ENCODE measurements at places on chromosomes 12 and 14.

GRCh38 chr12:120849765-120850164 lies 54.4 kb downstream of the SPPL3 start:
- H3K4me3 ChIP-seq = no peak overlapping the region
- H3K4me1 ChIP-seq = peaks cover 4% of the 10 kb centered on the region
- H3K27me3 ChIP-seq = no peaks in the 10 kb centered on the region
- H3K27ac ChIP-seq = no peak overlapping the region
- H3K36me3 ChIP-seq = no peaks in the 10 kb centered on the region
- no peak for DNase-seq

GRCh38 chr12:111943929-111944328 lies 69.0 kb downstream of the TMEM116 start:
- H3K4me1 ChIP-seq = no peaks in the 10 kb centered on the region
- no peak overlapping the region for H3K4me3 ChIP-seq
- H3K36me3 ChIP-seq = no peaks in the 10 kb centered on the region
- DNase-seq = no peak

- no peaks in the 10 kb centered on the region for H3K4me1 ChIP-seq
- H3K4me3 ChIP-seq = no peak overlapping the region
- DNase-seq = no peak
- H3K27me3 ChIP-seq = no peaks in the 10 kb centered on the region
Observed at GRCh38 chr14:91186515-91187066, 57.9 kb downstream of the GPR68 start.

- peaks cover 18% of the 10 kb centered on the region for H3K4me1 ChIP-seq
- H3K36me3 ChIP-seq = no peaks in the 10 kb centered on the region
- DNase-seq = no peak
- no peaks in the 10 kb centered on the region for H3K27me3 ChIP-seq
- H3K4me3 ChIP-seq = no peak overlapping the region
Observed at GRCh38 chr14:101732118-101732517, 29.4 kb upstream of the PPP2R5C start.

GRCh38 chr14:24892497-24893051 lies 157.4 kb downstream of the STXBP6 start:
- H3K27me3 ChIP-seq = no peaks in the 10 kb centered on the region
- H3K27ac ChIP-seq = no peak overlapping the region
- DNase-seq = no peak
- H3K36me3 ChIP-seq = no peaks in the 10 kb centered on the region
- H3K4me3 ChIP-seq = no peak overlapping the region

- no peaks in the 10 kb centered on the region for H3K36me3 ChIP-seq
- H3K27ac ChIP-seq = no peak overlapping the region
- DNase-seq = no peak
Observed at GRCh38 chr12:114895081-114895480, 211.1 kb upstream of the TBX3 start.

- H3K27me3 ChIP-seq = no peaks in the 10 kb centered on the region
- no peak for DNase-seq
- no peak overlapping the region for H3K27ac ChIP-seq
- H3K4me3 ChIP-seq = no peak overlapping the region
- no peaks in the 10 kb centered on the region for H3K36me3 ChIP-seq
Observed at GRCh38 chr14:81890020-81890419, 356.4 kb upstream of the SEL1L start.

- DNase-seq = no peak
- peaks cover 6% of the 10 kb centered on the region for H3K4me1 ChIP-seq
- H3K4me3 ChIP-seq = no peak overlapping the region
- H3K36me3 ChIP-seq = no peaks in the 10 kb centered on the region
- H3K27me3 ChIP-seq = peaks cover 34% of the 10 kb centered on the region
Observed at GRCh38 chr14:23355871-23356435, 3.3 kb upstream of the SLC22A17 start.

GRCh38 chr12:109994401-109995175 lies 1.6 kb downstream of the GIT2 start:
- H3K27ac ChIP-seq = peak overlapping the region; percentile 83
- H3K4me3 ChIP-seq = peak overlapping the region; percentile 84
- H3K27me3 ChIP-seq = no peaks in the 10 kb centered on the region
- H3K36me3 ChIP-seq = peaks cover 10% of the 10 kb centered on the region
- no peak for DNase-seq

GRCh38 chr14:36509069-36509917 lies 10.7 kb downstream of the NKX2-1 start:
- H3K27me3 ChIP-seq = peaks cover 98% of the 10 kb centered on the region
- H3K4me1 ChIP-seq = peaks cover 11% of the 10 kb centered on the region
- H3K27ac ChIP-seq = no peak overlapping the region

GRCh38 chr12:69329669-69330428 lies 18.3 kb upstream of the LYZ start:
- H3K4me1 ChIP-seq = peaks cover 8% of the 10 kb centered on the region
- no peak for DNase-seq
- H3K4me3 ChIP-seq = peak overlapping the region; percentile 59
- no peaks in the 10 kb centered on the region for H3K27me3 ChIP-seq
- peak overlapping the region; percentile 91 for H3K27ac ChIP-seq
- H3K36me3 ChIP-seq = no peaks in the 10 kb centered on the region

DNA sequence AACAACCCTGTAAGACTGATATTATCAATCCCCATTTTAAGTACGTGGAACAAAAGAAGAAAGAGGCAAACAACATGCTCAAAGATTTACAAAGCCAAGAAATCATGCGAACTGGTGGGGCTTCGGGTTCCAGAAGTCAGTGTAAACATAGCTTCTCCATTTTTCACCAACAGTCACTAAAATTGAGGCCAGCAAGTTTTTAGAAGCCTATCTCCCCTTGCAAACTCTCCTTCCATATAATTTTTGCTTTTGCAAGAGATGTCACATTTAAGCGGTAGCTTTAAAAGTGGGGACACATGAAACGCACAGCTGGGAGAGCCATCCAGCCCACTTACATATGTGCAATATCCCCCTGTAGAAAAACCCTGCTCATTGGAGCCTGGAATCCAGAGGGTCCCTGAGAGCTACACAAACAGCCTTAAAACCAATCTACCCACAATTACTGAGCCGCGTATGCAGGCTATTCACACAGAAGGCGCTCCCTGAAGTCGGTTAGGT lies 797 bp downstream of the SLC11A2 start:
- H3K4me3 ChIP-seq = peak overlapping the region; percentile 64
- DNase-seq = no peak
- no peaks in the 10 kb centered on the region for H3K36me3 ChIP-seq
- H3K27me3 ChIP-seq = no peaks in the 10 kb centered on the region
- H3K4me1 ChIP-seq = peaks cover 27% of the 10 kb centered on the region
- peak overlapping the region; percentile 95 for H3K27ac ChIP-seq

DNA sequence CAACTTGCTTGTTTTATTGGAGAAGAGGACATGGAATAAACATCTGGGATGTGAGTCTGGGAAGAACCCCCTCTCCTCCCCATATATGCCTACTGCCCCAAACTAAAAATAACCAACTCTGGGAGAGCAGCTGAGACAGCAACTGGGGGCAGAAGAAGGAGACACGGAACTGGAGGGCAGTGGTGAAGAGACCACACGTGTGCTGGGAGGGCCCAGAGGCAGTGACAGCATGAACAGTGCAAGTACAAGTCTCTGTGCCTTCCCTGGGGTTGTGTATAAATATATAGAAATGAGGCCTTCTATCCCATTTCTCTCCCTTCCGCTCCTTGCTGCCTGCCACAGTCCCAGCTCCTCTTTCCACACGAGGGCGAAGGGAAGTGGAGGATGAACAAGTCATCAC lies 4.0 kb upstream of the KRT73 start:
- no peaks in the 10 kb centered on the region for H3K27me3 ChIP-seq
- H3K27ac ChIP-seq = no peak overlapping the region
- DNase-seq = no peak
- no peaks in the 10 kb centered on the region for H3K4me1 ChIP-seq

- H3K4me1 ChIP-seq = peaks cover 4% of the 10 kb centered on the region
- H3K4me3 ChIP-seq = no peak overlapping the region
- H3K27me3 ChIP-seq = no peaks in the 10 kb centered on the region
- no peak overlapping the region for H3K27ac ChIP-seq
- no peak for DNase-seq
Observed at GRCh38 chr12:31205054-31205453, 120.9 kb downstream of the SINHCAF start.

DNA sequence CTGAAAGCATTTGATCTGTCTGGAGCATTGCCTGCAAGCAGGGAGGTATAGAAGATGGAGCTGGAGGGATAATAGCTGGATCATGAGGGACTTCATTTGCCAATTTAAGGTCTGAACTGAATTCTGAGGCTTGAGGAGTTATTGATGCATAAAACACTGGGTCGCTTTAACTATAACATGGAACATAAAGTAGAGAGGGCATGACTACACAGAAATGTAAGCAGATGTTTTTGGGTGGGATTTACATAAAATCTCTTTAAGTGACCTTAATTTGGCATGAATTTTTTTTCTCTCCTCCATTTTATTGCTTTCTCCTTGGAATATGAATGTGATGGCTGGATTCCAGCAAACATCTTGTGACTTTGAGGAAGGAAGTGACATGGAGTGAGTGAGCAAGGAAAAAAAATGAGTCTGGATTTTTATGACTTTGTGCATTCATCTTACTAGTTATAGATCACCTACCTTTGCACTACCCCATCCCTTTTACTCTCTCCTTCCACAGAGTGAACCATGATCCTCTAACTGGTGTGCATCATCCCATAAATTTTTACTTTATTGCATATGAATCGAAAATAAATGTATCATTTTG lies 356.0 kb downstream of the DUSP6 start:
- no peaks in the 10 kb centered on the region for H3K4me1 ChIP-seq
- H3K4me3 ChIP-seq = no peak overlapping the region
- H3K27ac ChIP-seq = no peak overlapping the region
- DNase-seq = no peak

DNA sequence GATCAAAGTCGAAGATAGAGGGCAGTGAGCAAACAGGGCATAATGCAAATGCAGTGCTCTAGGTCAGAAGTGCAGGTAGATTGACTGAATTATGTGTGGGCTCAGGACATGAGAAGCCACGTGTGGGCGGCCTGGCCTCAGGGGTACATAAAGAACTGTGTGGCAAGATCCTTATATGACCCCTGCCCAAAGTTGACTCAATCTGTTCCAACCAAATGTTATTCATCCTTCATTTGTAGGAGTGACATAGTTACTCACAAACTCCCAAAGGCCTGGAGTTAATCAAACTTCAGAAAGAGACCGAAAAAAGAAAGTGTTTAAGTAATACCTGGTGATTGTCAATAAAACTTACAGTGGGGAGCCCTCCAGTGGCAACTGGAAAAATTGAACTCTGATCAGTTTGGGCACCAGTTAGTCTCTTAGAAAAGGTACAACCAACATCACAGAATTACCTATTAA lies 150.4 kb upstream of the FAR2 start:
- no peak for DNase-seq
- no peak overlapping the region for H3K27ac ChIP-seq
- no peaks in the 10 kb centered on the region for H3K4me1 ChIP-seq
- no peak overlapping the region for H3K4me3 ChIP-seq

DNA sequence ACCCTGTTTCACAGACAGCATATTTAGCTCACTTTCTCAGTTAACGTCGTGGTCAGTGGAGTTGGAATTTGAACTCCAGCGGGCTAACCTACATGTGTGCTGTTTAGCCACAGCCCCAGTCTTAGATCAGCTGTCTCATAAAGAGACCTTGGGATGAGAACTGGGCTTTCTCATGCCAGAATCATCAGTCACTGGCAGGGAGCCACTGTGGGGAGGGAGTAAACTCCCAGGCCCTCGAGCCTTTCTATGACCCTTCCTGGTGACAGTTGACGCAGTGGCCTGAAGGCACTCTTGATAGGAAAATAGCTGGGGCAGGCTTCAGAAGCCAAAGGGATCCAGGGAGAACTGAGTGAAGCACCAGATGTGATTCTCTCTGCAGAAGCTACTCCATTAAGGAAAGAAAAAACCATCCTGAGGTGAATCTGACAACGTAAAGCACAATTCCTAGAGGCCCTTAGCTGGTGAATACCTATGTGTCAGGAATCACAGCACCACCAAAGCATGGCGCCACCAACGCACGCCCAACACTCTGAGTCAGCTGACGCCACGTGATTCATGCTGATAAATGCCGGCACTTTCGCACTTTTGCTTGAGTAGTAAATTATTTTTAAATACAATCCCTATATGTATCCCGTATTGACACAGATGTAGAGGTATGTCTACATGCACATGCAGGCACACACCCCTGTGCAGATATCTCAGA lies 279.6 kb upstream of the TMEM132C start:
- no peaks in the 10 kb centered on the region for H3K36me3 ChIP-seq
- H3K27ac ChIP-seq = no peak overlapping the region
- no peak for DNase-seq
- H3K27me3 ChIP-seq = no peaks in the 10 kb centered on the region
- H3K4me1 ChIP-seq = no peaks in the 10 kb centered on the region
- no peak overlapping the region for H3K4me3 ChIP-seq

- no peak overlapping the region for H3K4me3 ChIP-seq
- H3K36me3 ChIP-seq = no peaks in the 10 kb centered on the region
- H3K27ac ChIP-seq = no peak overlapping the region
Observed at GRCh38 chr12:13135371-13136178, 32.1 kb upstream of the GSG1 start.

- no peak for DNase-seq
- no peak overlapping the region for H3K4me3 ChIP-seq
- H3K36me3 ChIP-seq = no peaks in the 10 kb centered on the region
- peaks cover 33% of the 10 kb centered on the region for H3K27me3 ChIP-seq
Observed at GRCh38 chr14:105536691-105537579, 10.6 kb downstream of the TMEM121 start.

DNA sequence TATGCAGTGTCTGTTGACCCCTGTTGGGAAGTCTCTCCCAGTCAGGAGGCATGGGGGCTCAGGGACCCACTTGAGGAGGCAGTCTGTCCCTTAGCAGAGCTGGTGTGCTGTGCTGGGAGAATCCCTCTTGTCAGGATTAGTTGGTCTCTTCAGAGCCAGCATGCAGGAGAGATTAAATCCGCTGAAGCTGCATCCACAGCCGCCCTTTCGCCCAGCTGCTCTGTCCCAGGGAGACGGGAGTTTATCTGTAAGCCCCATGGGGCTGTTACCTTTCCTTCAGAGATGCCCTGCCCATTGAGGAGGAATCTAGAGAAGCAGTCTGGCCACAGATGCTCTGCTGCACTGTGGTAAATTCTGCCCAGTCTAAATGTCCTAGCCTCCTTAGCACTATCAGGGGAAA lies 13.1 kb upstream of the KLRC1 start:
- no peak overlapping the region for H3K4me3 ChIP-seq
- no peaks in the 10 kb centered on the region for H3K27me3 ChIP-seq
- H3K27ac ChIP-seq = no peak overlapping the region
- no peaks in the 10 kb centered on the region for H3K4me1 ChIP-seq

DNA sequence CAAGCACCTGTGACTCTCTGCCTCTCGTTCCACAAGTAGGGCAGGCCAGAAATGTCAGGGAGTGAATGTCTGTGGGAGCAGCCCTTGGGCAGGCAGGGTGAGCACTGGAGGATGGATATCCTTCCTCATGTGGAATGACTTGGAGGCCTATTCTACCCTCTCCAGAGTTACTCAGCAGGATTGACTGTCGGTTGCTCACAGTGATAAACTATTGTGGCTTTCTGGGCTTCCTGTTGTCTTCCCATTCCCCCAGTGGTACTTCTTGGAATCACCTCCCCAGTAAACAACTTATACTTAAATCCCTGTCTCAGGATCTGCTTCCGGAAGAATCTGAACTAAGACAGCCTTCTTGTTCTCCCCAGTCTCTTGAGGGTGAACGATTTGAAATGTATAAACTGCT lies 79.6 kb upstream of the MANSC4 start:
- H3K27me3 ChIP-seq = no peaks in the 10 kb centered on the region
- no peak overlapping the region for H3K4me3 ChIP-seq
- DNase-seq = no peak

GRCh38 chr14:91875525-91876286 lies 8.4 kb upstream of the TC2N start:
- H3K27me3 ChIP-seq = no peaks in the 10 kb centered on the region
- DNase-seq = peak; percentile 63
- no peaks in the 10 kb centered on the region for H3K36me3 ChIP-seq
- H3K4me3 ChIP-seq = no peak overlapping the region
- peaks cover 23% of the 10 kb centered on the region for H3K4me1 ChIP-seq
- peak overlapping the region; percentile 42 for H3K27ac ChIP-seq
